ENCODE measurements at places on chromosomes 16 and 17.

DNA sequence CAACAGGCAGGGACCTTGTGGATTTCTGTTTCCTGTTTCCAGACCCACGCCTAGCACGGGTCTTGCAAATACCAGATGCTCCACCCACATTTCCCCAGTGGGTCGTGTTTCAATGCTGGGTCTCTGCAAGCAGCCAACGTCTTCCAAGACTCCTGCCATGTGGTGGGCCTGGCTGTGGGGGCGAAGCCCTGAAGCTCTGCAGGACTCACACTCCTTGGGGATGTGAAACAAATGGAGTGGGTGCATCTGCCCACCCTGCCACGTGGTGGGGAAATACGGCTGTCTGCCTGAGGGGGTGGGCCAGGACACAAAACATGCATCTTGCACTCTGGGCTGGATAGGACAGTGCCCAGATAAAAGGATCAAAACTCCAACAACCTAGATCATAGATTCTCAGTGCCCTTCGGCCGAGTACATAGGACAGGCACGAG is 32.6 kb downstream of the FA2H start:
- no peak for DNase-seq

GRCh38 chr16:47667956-47668355 is 206.8 kb downstream of the PHKB start:
- DNase-seq, result no peak

GRCh38 chr16:25124503-25124902 is 13.0 kb downstream of the LCMT1 start:
- no peak for DNase-seq

- no peak for DNase-seq
These were observed 14.0 kb upstream of the RBFOX1 start for GRCh38 chr16:7318686-7319085.

- DNase-seq, result no peak
These were observed 126.6 kb upstream of the SDK2 start for GRCh38 chr17:73770849-73771229.

- no peak for DNase-seq
These were observed 11.2 kb downstream of the CHMP1A start for GRCh38 chr16:89646270-89646669.

GRCh38 chr17:67289181-67289876 is 44.3 kb upstream of the HELZ start:
- no peak for DNase-seq

GRCh38 chr17:83080579-83080857 is 1.1 kb downstream of the METRNL start:
- no peak for DNase-seq

- peak; percentile 5 for DNase-seq
These were observed 417.1 kb downstream of the TMEM114 start for GRCh38 chr16:8173111-8173644.
